Tibial nerve (tissue), 4 donors: ENCODE measurements at places on chromosomes 3 and 15. TPM values are rescaled to one million over a fixed set of nuclear protein-coding genes. Genes with fewer than 3 reads are reported as not detected.

Gene WDR72
- not detected for total RNA-seq

Gene PTX3
- total RNA-seq = 9.0 TPM

DNA sequence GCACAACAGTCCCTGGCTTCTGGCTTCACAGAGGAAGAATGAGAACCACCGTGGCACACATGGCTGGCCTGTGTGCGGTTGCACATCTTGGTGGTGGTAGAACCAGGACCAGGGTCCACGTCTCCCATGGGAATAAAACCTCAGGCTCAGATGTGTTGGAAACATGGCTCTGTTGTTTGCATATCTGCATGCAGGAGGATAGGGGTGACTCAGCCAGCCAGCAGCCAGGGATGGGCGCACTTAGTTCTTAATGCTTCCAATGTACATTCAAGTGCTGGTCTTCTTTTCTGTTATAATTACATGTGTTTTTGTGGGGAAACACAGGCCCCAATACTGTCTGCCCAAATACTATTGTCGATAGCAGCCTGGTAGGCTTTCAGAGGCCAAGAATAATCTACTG is 35.8 kb upstream of the BCL2L10 start:
- DNase-seq = no peak

GRCh38 chr3:78908236-78908635 is 859.6 kb downstream of the ROBO1 start:
- no peak for DNase-seq

- DNase-seq = no peak
Measured at GRCh38 chr3:119401069-119401468, 62.3 kb downstream of the TMEM39A start.

DNA sequence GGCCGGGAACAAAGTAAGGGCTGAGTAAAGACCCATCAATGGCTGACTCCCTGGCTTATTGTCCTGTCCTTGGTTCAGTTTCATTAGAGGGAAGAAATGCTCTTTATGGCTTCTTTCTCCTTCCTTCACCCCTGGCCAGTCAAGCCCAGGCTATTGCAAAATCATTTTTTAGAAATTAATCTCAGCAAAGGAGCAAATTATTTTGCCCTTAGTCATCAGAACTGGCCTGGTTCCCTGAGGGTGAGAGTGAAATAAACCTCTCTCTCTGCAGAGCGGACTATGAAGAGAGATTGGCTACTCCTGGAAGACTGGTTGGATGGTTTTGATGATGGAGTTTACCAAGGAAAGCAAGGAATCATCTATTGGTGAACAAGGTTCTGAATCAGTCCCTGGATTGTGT is 52.7 kb upstream of the OXTR start:
- DNase-seq = no peak

DNA sequence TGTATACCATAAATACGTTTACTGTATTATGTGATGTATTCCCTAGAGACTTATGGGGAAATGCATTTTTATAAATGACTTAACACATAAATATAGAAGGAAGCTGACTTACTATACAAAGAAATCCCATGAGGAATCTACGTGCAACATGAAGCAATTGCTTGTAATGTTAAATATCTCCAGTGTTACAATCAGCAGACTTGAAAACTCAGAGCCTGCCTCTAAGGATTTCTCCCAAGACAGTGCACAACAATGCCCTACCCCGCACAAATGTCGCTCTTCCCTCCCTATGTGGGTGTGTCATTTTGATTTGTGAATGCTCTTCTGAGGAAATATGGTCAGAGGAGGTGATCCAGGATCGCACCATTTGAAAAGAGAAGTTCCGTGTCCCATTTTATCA is 629.0 kb downstream of the NR2F2 start:
- no peak for DNase-seq

- no peak for DNase-seq
Measured at GRCh38 chr3:178001670-178002101, 534.5 kb upstream of the KCNMB2 start.
